CD8-positive, alpha-beta T cell (primary cell): ENCODE measurements at places on chromosomes 1 and 21.

- DNase-seq: no peak
These were observed 36.8 kb downstream of the NTPCR start for GRCh38 chr1:232987046-232987773.

- no peak for DNase-seq
These were observed 31.6 kb downstream of the KCNN3 start for GRCh38 chr1:154838461-154838860.

DNA sequence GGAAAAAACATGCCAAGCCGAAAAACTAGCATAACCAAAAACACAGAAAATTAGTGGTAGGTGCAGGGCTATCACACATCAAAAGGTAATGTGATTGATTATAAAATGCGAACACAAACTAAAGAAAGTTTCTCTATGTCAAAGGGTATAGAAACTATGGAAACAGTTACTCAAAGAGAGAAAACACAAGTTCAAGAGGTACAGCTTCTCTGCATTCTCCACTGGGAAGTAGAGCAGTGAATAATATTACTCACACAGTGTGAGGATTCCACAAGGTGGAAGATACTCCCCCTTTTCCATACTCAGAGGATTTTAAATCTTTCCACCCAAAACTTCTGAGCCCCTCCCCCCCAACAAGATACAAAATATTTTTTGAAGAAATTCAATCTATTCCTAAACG is 18.6 kb downstream of the AKT3 start:
- no peak for DNase-seq

- no peak for DNase-seq
These were observed 46.4 kb upstream of the BARHL2 start for GRCh38 chr1:90763506-90763905.

DNA sequence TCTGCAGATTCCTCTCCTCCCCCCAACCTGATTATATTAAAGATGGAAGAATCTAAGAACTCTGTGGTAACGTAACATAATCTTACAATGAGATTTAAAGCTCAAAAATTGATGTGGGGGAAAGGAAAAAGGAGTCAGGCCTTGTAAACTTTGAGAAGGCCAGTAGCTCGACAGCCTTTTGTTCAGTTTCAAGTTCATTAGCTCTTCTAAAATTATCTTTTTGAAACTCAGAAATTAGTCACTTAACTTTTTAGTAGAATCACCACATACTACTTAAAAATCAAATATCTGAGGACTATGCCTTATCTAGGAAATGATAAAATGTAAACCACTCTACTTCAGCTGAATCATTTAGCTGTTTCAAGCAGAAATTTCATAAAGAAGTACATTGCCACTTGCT is 996.2 kb downstream of the AMY1C start:
- DNase-seq: no peak

DNA sequence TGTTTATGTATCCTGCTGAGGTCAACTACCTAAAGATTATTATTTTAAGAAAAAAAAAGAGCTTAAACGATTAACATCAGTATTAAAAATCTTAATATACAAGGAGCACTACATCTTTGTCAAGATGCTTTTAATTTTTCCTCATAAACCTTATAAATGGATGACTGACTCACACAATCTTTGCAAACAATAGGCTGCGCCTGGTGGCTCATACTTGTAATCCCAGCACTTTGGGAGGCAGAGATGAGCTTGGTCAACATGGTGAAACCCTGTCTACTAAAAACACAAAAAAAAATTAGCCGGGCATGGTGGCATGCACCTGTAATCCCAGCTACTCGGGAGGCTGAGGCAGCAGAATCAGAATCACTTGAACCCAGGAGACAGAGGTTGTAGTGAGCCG is 1.7 kb downstream of the KHDC4 start:
- DNase-seq: no peak

DNA sequence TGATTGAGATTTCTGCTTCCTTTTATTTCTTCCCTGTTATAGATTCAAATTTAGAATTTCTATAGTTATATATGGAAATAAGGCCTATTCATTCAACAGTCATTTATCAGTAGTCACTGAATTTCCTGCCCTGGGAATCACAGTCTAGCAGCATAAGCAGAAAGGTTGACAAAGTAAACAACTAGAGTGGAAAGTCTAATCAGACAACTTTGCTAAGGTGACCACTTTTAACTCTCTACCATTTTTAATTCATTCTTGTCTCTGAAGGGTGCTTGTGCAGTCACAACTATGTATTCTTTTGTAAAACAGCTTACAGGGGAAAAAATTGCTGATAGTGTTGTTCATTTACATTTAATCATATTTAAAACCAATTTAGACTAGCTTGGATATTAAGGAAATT is 66.1 kb upstream of the PLA2G4A start:
- no peak for DNase-seq

- no peak for DNase-seq
These were observed 244.7 kb downstream of the SIPA1L2 start for GRCh38 chr1:232385221-232385620.
